ENCODE measurements at places on chromosomes 4 and X.
A peak's percentile ranks its signal among the peaks of the same experiment; 100 is the strongest.

GRCh38 chr4:166088576-166088975 is 215.5 kb downstream of the TLL1 start:
- DNase-seq: no peak
- no peaks in the 10 kb centered on the region for H3K27me3 ChIP-seq
- H3K27ac ChIP-seq: no peak overlapping the region
- H3K36me3 ChIP-seq: no peaks in the 10 kb centered on the region
- no peak overlapping the region for H3K4me3 ChIP-seq
- H3K4me1 ChIP-seq: no peaks in the 10 kb centered on the region

DNA sequence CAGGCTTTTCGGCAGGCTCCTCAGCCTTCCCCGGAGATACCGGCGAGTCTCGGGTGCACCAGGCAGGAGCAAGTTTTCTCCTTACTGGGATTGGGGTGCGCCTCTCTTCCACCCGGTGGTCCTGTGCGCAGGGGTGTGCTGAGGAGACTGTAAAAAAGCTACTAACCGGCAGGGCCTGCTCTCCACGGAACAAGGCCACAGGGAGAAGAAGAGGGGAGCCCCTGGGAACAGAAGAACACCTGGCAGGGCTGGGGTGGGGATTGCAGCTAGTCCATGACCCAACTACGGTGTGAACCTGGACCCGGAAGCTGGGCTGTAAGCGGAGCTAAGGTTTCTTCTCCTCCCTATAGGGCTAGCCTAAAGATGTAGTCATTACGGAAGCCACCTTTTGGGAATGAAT is 17.7 kb upstream of the ZIC3 start:
- no peak overlapping the region for H3K4me3 ChIP-seq
- H3K36me3 ChIP-seq: peaks cover 2% of the 10 kb centered on the region
- no peak overlapping the region for H3K27ac ChIP-seq
- DNase-seq: no peak

- no peak for DNase-seq
- H3K27me3 ChIP-seq: no peaks in the 10 kb centered on the region
- no peak overlapping the region for H3K27ac ChIP-seq
These were observed 83.3 kb downstream of the SLC7A11 start for GRCh38 chr4:138158746-138159297.

DNA sequence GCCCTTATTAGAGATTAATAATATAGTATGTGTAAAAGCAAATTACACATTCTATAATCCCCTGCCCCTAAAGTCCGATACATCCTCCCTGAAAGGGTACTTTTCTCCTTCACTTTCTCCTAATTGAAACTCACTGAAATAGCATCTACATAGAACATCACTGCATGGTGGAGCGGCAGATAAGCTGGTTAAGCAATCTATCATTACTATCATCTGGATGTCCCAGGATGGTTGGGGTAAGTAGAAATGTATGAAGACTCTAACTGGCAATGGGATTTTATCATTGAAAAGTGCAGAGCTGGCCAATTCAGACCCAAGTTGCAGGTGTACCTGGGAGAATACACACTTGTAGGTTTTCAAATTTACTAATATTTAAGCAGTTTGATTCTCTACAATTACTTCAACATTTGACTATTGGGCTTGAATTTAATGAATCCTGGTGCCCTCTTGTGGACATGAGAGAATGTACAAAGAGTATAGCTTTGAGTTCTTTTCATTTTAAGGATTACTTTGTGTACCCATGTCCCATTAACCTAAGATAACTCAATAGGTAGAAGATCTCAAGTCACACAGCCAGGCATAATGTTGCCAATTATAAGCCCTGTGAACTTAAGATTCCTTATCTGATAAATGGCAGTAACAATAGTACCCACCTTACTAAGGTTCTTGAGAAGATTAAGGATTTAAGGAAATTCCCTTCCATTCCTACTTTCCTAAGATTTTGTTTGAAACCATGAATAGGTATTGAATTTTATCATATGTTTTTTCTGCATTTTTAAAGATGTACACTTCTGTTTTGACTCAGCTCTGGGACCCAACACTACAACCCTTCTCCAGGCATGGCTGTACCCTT is 69.8 kb downstream of the SHROOM3 start:
- H3K27me3 ChIP-seq: peaks cover 2% of the 10 kb centered on the region
- H3K27ac ChIP-seq: no peak overlapping the region
- H3K36me3 ChIP-seq: no peaks in the 10 kb centered on the region

DNA sequence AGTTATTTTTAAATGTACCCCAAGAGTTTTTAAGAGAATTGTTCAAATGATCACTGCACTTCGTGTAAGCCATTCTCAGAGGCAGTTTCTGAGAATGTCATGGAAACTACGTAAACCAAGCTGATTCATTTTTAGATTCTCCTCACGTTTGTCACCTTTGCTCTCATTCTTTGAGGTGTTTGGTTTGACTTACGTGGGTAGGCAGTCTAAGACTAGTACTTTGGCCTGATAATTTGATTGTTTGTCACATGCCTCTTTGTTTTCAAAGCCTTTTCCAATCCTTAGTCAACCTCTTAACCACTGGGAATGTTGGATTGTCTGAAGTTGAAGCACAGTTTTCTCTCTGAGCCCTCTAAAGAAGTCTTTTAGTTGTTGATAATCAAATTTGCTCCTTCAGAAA is 10.5 kb downstream of the SEPTIN11 start:
- H3K27me3 ChIP-seq: no peaks in the 10 kb centered on the region
- DNase-seq: no peak
- H3K27ac ChIP-seq: no peak overlapping the region
- no peak overlapping the region for H3K4me3 ChIP-seq
- H3K36me3 ChIP-seq: peaks cover 6% of the 10 kb centered on the region
- peaks cover 7% of the 10 kb centered on the region for H3K4me1 ChIP-seq

DNA sequence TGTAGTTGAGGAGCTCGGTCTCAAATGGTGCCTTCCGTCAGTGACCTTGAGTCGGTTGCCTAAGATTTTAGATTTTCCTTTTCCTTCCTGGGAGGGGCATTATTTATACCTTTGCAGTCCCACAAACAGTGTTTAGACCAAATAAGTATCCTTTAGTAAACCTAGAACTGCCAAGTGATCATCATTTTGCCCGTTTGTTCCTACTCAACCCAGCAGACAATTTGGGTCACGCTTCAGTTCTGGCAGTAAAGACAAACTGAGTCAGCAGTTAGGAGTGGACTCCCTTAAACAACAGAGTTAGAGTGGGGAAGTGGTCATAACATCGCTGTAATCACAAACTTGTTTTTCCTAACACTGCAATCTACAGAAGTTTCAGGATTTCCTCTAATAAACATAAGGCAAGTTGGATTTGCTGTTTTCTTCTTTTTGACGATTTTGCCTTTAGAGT is 777 bp upstream of the WDFY3 start:
- peak overlapping the region; percentile 87 for H3K4me3 ChIP-seq
- H3K4me1 ChIP-seq: peaks cover 14% of the 10 kb centered on the region
- no peak for DNase-seq
- peaks cover 2% of the 10 kb centered on the region for H3K36me3 ChIP-seq
- no peak overlapping the region for H3K27ac ChIP-seq
- H3K27me3 ChIP-seq: peaks cover 15% of the 10 kb centered on the region

- peaks cover 2% of the 10 kb centered on the region for H3K27me3 ChIP-seq
- no peak for DNase-seq
- no peak overlapping the region for H3K4me3 ChIP-seq
These were observed 45.7 kb downstream of the SYTL5 start for GRCh38 chrX:38052096-38052495.

DNA sequence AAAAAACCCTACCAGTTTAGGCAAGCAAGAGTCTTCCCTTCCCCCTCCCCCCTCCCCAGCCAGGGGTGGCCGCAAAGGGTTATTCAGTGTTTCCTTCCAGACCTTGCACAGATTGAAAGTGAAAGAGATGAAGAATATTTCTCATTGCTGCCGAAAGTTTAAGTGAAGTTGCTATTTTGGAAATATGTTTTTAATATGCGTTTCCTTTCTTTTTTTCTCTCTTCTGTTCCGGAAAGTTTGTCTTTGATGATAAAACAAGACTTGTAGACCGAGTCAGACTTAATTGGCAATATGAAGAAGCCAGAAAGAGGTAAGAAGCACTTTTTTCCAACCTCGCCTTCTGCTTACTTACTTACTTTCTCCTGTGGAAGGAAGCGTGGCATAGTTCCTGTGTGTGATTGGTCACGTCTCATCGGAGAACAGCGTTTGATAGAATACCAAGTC is 58.5 kb upstream of the CLCN4 start:
- DNase-seq: no peak
- H3K4me1 ChIP-seq: peaks cover 25% of the 10 kb centered on the region
- peaks cover 28% of the 10 kb centered on the region for H3K36me3 ChIP-seq

DNA sequence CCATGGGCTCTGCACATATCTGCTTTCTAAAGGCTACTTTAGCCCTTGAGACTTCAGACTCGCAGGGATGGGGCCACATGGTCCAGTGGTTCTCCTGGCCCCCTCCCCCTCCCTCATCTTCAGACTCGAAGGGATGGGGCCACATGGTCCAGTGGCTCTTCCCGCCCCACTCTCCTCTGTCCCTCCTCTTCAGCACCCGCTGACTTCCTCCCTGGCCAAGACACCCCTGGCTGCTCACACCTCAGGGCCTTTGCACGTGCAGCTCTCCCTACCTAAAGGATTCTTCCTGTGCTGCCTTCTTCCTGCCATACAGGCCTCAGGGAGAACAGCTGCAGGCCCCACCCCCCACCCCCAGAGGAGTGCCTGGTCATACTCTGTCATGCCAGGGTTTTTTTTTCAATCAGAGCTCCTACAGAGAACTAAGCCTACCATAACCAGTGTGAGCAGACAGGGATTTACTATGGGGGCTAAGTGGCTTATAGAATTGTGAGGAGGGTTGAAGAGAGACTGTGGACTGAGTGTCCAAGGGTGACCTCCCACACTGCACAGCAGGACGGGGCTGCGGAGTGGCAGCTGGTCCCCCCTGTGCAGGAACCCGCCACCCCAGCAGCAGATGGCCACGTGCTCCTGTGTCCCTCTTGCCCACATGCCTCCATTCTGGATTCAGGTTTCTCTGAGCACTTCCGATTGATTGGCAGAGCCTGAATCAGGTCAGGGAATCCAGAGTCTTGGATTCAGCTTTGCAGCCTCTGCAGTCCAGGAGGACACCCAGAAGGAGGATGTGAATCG is 6.1 kb upstream of the SPON2 start:
- H3K27me3 ChIP-seq: peaks cover 8% of the 10 kb centered on the region
- H3K27ac ChIP-seq: no peak overlapping the region
- H3K4me1 ChIP-seq: peaks cover 4% of the 10 kb centered on the region
- no peak for DNase-seq

DNA sequence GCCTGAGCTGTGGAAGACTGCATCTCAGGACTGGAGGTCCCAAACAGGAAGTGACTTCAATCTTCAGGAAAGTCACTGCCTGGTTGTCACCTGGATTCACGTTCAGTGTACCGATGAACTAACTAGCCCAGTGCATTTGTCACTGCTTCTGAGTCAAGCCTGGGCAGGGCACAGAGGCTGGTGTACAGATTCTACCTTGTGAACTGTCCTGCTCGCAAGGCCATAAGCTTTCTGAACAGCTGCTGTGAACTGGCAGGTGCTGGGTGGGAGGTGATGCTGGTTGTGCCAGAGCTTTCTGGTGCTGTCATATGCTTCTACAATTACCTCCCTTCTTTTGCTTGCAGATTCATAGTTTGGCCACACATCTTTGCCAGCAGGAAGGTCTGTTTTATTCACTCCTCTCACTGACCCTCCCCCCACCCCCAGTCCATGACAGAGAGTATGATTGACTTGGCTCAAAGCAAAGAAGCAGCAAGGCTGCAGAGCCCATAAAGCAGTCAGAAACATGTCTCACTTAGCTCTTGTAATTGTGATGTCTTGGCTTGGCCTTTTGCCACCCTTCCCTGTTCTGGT is 40.5 kb downstream of the ZCCHC12 start:
- H3K27me3 ChIP-seq: peaks cover 2% of the 10 kb centered on the region
- no peak overlapping the region for H3K27ac ChIP-seq
- H3K4me1 ChIP-seq: no peaks in the 10 kb centered on the region
- H3K4me3 ChIP-seq: no peak overlapping the region
- no peaks in the 10 kb centered on the region for H3K36me3 ChIP-seq

DNA sequence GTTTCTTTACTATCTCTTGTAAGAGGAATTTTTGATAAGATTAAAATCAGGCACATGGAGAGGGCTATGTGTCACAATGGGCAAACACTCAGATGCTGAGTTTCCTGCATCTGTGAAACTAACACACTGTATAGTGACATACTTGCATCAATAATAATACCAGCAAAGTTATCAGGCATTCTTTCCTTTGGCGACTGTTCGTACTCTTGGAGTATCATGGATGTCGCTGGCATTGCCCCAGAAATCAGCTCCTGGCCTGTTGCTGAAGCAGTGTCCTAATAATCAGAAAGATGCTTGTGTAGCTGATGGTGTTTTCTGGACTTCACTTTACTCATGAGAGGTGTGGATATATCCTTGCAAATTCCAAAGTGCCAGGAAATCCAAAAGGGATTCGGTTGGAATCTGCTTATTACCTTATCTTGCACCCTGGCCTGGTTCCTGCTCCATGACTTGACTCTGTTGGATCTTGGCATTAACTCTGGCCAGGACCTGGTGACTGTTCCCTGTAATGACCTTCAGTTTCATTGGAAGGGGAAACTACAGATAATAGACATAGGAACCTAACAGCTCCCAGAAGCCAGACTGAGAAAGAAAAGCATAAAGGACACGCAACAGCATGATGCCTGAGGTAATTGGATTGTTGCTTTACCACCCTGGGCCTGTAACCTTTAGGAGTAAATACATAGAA is 762.5 kb upstream of the GRIA3 start:
- no peak overlapping the region for H3K4me3 ChIP-seq
- no peaks in the 10 kb centered on the region for H3K4me1 ChIP-seq
- H3K36me3 ChIP-seq: no peaks in the 10 kb centered on the region
- no peak overlapping the region for H3K27ac ChIP-seq

GRCh38 chrX:131187206-131187605 is 101.9 kb downstream of the IGSF1 start:
- H3K27me3 ChIP-seq: no peaks in the 10 kb centered on the region
- no peaks in the 10 kb centered on the region for H3K36me3 ChIP-seq
- H3K4me3 ChIP-seq: no peak overlapping the region
- no peak overlapping the region for H3K27ac ChIP-seq
- no peak for DNase-seq

GRCh38 chrX:1453395-1453783 is 680 bp upstream of the ASMTL start:
- H3K36me3 ChIP-seq: peaks cover 13% of the 10 kb centered on the region
- H3K4me3 ChIP-seq: peak overlapping the region; percentile 84

- H3K4me1 ChIP-seq: no peaks in the 10 kb centered on the region
- H3K27ac ChIP-seq: no peak overlapping the region
- H3K36me3 ChIP-seq: no peaks in the 10 kb centered on the region
- no peak overlapping the region for H3K4me3 ChIP-seq
- no peak for DNase-seq
- no peaks in the 10 kb centered on the region for H3K27me3 ChIP-seq
These were observed 5.2 kb upstream of the TCEANC start for GRCh38 chrX:13647709-13648212.

DNA sequence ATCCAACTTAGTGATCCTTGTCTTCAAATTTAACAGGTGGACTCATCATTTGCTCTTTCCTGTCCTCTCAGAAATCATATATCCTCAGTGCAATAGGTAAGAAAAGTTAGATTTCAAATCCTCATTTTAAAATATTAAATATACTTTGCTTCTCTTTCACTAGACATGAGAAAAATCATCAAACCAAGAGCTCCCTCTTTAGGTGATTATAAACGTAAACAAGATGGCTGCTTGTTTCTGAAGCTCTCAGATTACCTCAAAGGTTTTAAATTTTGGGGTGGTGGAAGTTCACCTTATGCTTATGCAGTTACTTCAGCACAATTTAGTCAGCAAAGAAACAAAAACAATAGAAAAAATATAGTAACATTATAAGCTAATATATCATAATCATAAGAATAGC is 27.3 kb downstream of the CSN3 start:
- H3K4me1 ChIP-seq: no peaks in the 10 kb centered on the region
- H3K27me3 ChIP-seq: no peaks in the 10 kb centered on the region
- H3K27ac ChIP-seq: no peak overlapping the region
- no peaks in the 10 kb centered on the region for H3K36me3 ChIP-seq
- no peak overlapping the region for H3K4me3 ChIP-seq
- no peak for DNase-seq
